ENCODE measurements at places on chromosomes 2 and 18.

- no peak for DNase-seq
These were observed 178.5 kb downstream of the TPGS2 start for GRCh38 chr18:36650266-36650665.

- no peak for DNase-seq
These were observed 320.5 kb upstream of the ZNF521 start for GRCh38 chr18:25672490-25672889.

DNA sequence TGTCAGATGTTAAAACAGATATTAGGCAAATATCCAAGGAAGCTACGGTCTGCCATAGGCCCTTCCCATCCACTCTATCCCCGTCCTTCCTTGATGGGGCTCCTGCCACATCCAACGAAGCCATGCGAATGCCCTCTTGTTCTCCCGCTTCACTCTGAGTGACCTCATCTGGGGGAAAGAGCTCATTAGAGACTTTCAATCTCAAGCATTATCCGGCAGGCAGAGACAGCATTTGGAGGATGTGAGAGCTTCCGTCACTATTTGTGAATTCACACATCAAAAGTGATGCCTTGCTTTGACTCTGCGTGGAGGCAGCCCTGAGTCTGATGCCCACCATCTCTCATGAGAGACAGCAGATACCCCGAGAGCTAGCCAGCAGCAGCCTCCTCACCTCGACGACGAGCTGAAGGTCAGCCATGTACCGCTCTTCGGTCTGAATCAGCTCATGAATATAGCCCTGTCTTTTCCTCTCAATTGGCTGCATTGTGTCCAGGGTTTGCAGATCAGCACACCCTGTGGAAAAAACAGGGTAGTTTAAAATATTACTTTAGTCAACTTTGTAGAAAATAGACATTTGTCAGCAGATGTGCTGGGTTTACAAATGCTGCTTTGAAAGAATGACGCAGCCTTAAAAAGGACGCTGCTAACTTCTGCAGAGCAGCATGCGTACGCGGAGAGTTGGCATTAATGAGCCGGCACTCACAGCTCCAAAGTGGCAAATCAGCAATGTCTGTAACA lies 45.9 kb downstream of the FAM228A start:
- no peak for DNase-seq

- DNase-seq, result no peak
These were observed 19.9 kb upstream of the TMEM131 start for GRCh38 chr2:98015671-98016070.

DNA sequence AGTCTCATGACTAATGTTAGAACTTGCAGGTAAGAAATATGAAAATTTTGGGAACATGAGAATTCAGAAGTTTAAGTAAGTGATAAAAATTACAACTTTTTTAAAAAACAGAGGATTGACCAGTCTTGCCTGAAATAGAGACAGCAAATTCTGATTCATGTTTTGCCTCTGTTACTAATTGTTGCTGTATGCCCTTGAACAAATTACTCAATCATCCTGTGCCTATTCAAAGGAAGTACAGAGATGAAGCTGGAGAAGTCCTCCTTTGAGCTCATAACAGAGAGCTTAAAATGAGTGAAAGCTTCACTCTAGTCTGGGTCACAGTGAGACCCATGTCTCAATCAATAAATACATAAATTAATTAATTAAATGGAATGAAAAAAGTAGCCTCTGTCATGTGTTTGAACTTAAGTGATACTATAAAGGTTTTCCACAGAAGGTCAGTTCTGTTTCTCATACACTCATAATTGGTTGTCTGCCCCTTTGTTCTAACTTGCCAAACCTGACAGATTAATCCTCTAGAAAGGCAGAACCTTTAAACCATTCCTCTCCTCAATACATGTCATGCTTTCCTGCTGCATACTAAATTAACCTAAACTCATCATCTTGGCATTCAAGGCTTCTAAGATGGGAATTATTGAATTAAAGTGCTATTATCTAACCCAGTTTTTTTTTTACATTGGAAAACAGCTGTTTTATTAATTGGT lies 374.6 kb upstream of the LRATD1 start:
- no peak for DNase-seq

DNA sequence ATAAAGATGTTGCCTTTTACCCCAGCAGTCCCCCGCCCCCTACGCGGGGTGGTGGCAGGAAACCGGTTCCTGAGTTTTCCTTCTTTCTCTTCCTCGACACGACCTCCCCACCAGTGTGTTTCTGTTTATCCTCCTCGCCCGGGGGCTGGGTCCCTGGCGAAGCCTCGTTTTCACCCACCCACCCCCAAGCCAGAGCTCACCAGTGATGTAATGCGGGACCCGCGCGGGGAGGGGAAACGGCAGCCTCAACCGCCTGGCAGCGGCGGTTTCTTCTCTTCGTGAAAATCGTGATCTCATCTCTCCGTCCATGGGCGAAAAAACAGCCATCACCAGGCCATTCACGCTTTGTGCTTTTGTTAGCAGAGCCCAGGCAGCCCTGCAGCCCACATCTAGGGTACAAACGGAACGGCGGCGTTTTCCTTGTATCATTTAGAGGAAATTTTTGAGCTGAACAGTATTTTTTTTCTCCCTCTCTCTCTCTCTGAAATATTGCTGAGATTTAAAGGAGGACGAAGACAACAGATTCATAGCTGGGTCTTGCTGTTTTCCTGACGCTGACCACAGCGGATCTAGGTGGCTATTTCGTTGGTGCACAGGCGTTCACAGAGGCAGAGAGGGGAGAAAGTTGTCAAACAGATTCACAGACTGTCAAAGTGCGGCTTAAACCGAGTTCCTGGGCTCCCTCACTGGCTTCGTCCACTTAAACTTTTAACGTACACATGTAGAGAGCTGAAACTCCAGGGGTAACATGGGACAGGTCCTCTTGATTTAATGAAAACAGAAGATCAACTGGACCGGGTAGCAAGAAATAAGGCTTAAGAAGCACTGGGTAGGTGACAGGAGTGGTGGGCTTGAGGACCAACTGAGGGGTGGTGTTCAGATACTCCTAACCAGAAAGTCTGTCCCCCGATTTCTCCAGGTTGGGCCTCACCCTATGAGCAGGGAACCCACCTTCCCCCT lies 21.9 kb upstream of the PAX3 start:
- no peak for DNase-seq

- no peak for DNase-seq
These were observed 58.2 kb downstream of the GLS start for GRCh38 chr2:190938771-190939335.

GRCh38 chr2:145020694-145021093 lies 500.8 kb upstream of the ZEB2 start:
- no peak for DNase-seq

- no peak for DNase-seq
These were observed 55.6 kb downstream of the MRPL35 start for GRCh38 chr2:86254576-86255538.

- DNase-seq, result no peak
These were observed 853.9 kb downstream of the NRXN1 start for GRCh38 chr2:50178050-50178449.

DNA sequence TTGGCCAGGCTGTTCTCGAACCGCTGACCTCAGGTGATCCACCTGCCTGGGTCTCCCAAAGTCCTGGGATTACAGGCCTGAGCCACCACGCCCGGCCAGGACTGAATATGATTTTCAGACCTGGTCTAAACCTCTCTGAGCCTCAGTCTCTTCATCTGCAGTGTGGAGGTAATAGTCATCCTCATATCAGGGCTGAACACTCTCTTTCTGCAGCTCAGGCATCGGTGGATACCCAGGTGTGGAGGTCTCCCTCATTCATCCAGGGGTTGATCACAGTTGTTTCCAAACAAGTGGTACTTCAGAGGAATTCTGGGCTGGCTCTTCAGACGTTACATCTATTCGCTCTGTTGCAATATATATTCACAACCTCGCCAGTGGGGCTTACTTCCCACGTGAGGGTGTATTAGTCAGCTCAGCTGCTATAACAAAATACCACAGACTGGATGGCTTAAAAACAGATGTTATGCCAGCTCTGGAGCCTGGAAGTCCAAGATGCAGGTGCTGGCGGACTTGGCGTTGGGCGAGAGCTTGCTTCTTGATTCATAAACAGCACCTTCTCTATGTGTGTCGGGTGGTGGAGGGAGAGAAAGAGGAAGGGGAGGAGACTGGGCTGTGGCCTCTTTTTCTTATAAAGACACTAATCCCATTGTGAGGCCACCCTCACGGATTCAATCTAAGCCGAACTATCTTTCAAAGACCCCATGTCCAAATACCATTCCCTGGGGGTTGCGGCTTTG lies 2.9 kb upstream of the MBP start:
- no peak for DNase-seq

DNA sequence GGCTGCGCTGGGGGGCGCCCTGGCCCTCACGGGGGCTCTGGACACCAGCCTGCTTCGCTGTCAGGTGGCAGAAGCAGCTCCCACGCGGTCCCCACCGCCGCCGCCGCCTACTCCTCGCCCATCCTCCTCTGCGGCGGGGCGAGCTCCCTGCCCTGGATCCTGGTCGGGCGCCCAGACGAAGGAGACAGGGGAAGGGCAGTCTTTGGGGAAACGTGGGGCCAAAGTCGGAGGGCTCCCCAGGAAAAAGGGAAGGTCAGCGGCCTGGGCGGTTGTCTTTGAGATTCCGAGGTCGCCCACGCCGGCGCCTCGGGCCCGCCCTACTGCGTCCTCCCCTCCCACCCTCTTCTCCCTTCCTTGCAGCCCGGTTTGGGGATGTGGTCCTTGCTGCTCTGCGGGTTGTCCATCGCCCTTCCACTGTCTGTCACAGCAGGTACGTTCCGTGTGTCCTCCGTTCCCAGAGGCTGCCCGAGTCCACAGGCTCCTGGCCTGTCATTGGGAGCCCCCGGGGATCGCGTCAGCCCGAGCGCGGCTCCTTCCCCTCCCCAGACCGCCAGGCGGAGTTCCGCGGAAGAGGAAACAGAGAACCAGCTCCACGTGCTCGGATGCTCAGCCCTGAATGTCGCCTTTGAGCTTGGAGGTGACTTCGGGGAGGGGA lies 800 bp downstream of the IL1RL2 start:
- peak; percentile 49 for DNase-seq

- peak; percentile 7 for DNase-seq
These were observed 31.9 kb downstream of the C1QL2 start for GRCh38 chr2:119126650-119127049.

GRCh38 chr2:209525834-209526281 lies 102.0 kb downstream of the MAP2 start:
- DNase-seq, result no peak

- no peak for DNase-seq
These were observed 36.0 kb downstream of the TTC27 start for GRCh38 chr2:32663864-32664263.
